ENCODE measurements at places on chromosomes 1 and 21. TPM values are rescaled to one million over a fixed set of nuclear protein-coding genes. Genes with fewer than 3 reads are reported as not detected.

DNA sequence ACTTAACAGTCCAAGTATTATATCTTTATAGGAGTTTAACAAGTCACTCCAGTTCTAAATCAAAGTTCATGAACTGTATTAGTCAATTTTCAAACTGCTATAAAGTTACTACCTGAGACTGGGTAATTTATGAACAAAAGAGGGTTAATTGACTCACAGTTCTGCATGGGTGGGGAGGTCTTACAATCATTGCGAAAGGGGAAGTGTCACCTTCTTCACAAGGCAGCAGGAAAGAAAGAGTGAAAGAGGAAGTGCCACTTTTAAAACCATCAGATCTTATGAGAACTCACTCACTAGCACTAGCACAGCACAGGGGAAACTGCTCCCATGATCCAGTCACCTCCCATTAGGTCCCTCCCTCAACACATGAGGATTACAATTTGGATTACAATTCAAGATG, 70.0 kb downstream of the CLCA4 start:
- no peak overlapping the region for H3K4me3 ChIP-seq
- DNase-seq: no peak
- H3K27ac ChIP-seq: no peak overlapping the region
- no peaks in the 10 kb centered on the region for H3K36me3 ChIP-seq
- no peaks in the 10 kb centered on the region for H3K27me3 ChIP-seq

DNA sequence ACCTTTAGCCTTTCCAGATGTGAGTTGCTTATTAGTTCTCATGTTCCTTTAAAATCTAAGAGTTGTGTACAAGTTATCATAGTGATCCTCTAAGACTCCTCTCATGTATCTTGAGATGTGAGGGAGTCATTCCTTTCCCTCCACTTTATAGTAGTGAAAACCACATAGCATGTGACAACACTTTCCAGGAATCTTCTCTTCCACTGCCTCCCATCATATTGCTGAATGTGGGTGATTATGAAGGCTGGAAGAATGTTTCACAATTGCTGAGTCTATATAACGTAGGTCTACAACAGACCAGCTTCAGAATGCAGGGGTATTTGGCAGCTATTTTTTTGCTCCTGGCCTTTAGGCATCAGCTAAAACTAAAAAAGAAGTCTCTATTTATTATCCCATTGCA, 44.7 kb upstream of the LRRC7 start:
- no peak overlapping the region for H3K4me3 ChIP-seq
- no peak overlapping the region for H3K27ac ChIP-seq
- no peak for DNase-seq
- H3K4me1 ChIP-seq: no peaks in the 10 kb centered on the region
- no peaks in the 10 kb centered on the region for H3K36me3 ChIP-seq

Gene PLPPR5
- not detected for total RNA-seq

DNA sequence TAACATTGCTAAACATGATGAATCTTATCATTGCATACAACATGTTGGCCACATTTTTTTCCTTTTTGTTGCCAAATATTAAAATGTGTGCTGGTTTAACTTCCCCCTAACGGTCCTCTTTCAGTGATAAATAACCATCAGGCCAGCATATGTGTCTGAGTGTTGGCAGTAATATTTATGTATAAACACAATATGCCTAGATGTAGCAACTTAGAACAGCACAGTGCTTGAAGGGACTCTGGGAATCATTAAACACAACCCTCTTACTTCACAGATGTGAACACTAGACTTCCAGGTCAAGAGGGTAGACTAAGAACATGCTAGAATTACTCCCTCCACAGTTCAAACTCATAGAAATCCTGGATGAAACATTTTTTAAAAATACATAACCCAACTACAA, 581.8 kb downstream of the PLPP3 start:
- H3K27me3 ChIP-seq: no peaks in the 10 kb centered on the region
- DNase-seq: no peak
- no peaks in the 10 kb centered on the region for H3K4me1 ChIP-seq

Gene FAM163A
- not detected for total RNA-seq

DNA sequence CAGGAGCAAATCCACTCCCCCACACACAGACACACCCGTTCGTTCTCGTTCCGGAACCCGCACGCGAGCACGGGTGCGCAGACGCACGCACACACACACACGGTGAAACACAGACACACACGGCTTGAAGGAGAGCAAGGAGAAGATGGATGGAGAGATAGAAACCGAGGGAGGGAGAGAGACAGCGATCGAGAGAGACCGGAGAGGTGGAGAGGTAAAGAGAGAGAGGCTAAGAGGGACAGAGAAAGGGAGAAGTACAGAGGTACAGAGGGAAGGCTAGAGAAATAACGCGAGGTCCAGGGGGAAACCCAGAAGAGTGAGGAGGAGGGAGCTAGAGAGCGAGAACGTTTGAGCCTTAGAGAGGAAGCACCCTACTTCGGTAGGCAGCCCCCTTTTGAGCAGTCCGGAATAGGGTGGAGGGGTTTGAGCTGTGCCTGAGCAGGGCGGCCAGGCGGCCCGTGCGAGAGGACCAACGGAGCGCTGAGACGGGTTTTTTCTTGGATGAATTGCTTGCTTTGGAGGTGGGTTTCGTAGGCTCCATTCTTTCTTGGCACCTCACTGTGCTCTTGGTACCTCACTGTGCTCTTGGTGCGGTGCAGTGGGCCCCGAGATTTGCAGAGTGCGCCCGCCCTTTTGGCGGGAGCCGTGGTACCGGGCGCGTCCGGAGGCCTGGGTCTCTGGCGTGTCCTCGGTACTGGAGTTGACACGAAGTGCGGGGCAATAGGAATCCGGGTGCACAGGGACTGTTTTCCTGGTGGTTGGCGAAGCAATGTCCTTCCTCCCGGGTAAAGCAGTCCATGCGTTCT, 88.4 kb upstream of the RHOU start:
- no peak overlapping the region for H3K4me3 ChIP-seq
- H3K27me3 ChIP-seq: no peaks in the 10 kb centered on the region
- no peak overlapping the region for H3K27ac ChIP-seq
- DNase-seq: no peak
- H3K4me1 ChIP-seq: peaks cover 19% of the 10 kb centered on the region

Gene LCE2A
- not detected for total RNA-seq

Gene AUNIP
- not detected for total RNA-seq

DNA sequence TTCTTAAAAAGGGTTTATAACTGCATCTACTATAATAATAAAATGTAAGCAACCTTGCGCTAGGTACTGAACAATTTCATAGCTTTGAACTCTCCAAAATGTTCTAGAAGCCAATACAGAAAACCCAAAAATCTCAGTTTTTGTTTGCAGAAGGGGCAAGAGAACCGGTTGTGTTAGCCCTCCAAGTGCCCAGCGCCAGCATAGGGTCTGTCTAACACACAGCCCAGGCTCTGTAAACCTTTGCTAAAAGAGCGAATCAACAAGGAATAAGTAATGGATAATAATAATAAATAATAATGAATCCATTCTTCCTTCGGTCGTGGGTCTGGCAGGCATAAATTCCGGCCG, 333 bp upstream of the CHAF1B start:
- DNase-seq: no peak
- H3K4me1 ChIP-seq: peaks cover 20% of the 10 kb centered on the region
- no peaks in the 10 kb centered on the region for H3K27me3 ChIP-seq
- no peaks in the 10 kb centered on the region for H3K36me3 ChIP-seq
- peak overlapping the region; percentile 80 for H3K27ac ChIP-seq

DNA sequence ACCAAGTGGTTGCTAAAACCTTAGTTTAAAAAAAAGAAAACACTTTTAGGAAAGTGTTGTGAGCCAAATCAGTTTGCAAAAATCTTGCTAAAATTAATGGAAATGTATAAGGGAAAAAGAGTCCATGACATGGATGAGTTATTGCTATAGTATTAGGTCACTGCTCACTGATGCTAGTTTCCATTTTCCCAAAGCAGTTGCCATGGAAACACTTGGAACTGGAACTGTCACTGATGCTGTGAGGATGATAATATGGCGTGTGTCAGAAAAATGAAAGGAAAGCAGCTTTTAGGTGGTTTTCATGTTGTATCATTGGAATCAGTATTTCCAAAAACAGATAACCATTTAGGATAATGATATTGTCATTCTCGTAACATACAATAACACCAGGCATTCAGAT, 104.4 kb downstream of the PHTF1 start:
- no peaks in the 10 kb centered on the region for H3K27me3 ChIP-seq
- no peak overlapping the region for H3K4me3 ChIP-seq
- no peak overlapping the region for H3K27ac ChIP-seq
- H3K36me3 ChIP-seq: no peaks in the 10 kb centered on the region

DNA sequence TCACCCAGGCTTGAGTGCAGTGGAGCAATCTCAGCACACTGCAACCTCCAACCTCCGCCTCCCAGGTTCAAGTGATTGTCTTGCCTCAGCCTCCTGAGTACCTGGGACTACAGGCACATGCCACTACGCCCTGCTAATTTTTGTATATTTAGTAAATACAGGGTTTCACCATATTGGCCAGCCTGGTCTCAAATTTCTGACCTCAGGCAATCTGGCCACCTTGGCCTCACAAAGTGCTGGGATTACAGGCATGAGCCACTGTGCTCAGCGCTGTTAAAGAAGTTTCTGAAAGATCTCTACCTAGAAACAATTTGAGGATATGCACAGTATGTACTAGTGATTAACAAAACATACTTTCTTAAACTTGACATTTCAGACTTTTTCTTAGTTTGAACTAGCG, 182.6 kb upstream of the ESRRG start:
- H3K27ac ChIP-seq: no peak overlapping the region
- no peaks in the 10 kb centered on the region for H3K4me1 ChIP-seq
- no peak overlapping the region for H3K4me3 ChIP-seq

GRCh38 chr21:42291751-42292562, 23.3 kb downstream of the TFF3 start:
- H3K27me3 ChIP-seq: no peaks in the 10 kb centered on the region
- H3K36me3 ChIP-seq: no peaks in the 10 kb centered on the region
- no peak overlapping the region for H3K27ac ChIP-seq
- DNase-seq: no peak
- H3K4me1 ChIP-seq: no peaks in the 10 kb centered on the region

DNA sequence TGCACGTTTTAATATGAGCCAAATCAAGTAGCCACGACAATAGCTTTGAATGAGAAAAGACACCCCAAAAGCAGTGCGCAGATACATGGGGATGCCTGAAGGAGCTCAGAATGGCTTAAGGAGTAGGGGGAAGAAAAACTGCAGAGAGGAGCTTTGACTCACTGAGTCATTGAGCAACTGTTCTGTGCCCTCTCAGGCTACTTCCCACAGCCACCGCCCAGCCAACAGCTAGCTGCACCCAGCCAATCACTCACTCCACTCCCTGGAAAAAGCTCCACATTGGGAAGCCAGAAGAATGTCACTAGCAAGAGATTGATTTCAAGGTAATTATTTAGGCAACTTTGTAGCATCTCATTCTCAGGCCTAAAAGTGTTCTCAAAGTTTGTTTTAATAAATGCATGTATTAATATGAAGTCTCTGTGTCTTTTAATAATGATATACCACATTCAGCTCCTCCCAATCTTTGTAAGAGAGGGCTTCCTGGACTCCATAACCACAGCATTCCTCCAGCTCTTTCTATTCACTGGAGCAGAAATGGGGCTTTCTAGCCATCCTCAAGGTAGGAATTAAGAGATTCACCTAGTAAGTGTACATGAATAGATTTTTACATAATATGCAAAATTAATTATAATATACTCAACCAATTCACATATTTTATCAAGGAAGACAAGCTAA, 16.8 kb downstream of the DUSP10 start:
- no peak for DNase-seq
- no peak overlapping the region for H3K27ac ChIP-seq
- no peaks in the 10 kb centered on the region for H3K27me3 ChIP-seq
- H3K36me3 ChIP-seq: no peaks in the 10 kb centered on the region
- no peak overlapping the region for H3K4me3 ChIP-seq
- peaks cover 42% of the 10 kb centered on the region for H3K4me1 ChIP-seq
